ENCODE measurements at places on chromosomes 3 and 15.

- DNase-seq = no peak
Observed at GRCh38 chr3:184727357-184728009, 15.6 kb upstream of the MAGEF1 start.

DNA sequence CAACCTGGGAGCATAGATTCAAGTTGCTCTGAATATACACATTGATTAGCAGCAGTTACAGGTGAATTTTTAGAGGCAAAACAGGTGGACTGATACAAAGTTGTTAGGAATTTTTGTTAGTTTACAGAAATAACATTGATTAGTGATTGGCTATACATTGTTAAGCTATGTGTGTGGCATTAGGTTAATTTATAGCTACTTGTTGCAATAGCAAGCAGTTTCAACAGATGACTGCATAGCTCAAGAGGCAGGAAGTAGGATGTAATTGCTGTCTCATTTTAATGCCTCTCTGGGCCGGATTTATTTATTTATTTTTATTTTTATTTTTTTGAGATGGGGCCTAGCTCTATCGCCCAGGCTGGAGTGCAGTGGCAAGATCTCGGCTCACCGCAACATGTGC lies 99.7 kb downstream of the TCF12 start:
- DNase-seq = no peak

GRCh38 chr3:5153074-5153473 lies 31.0 kb downstream of the ARL8B start:
- DNase-seq = no peak

- DNase-seq = no peak
Observed at GRCh38 chr3:27141668-27142067, 227.5 kb downstream of the NEK10 start.

DNA sequence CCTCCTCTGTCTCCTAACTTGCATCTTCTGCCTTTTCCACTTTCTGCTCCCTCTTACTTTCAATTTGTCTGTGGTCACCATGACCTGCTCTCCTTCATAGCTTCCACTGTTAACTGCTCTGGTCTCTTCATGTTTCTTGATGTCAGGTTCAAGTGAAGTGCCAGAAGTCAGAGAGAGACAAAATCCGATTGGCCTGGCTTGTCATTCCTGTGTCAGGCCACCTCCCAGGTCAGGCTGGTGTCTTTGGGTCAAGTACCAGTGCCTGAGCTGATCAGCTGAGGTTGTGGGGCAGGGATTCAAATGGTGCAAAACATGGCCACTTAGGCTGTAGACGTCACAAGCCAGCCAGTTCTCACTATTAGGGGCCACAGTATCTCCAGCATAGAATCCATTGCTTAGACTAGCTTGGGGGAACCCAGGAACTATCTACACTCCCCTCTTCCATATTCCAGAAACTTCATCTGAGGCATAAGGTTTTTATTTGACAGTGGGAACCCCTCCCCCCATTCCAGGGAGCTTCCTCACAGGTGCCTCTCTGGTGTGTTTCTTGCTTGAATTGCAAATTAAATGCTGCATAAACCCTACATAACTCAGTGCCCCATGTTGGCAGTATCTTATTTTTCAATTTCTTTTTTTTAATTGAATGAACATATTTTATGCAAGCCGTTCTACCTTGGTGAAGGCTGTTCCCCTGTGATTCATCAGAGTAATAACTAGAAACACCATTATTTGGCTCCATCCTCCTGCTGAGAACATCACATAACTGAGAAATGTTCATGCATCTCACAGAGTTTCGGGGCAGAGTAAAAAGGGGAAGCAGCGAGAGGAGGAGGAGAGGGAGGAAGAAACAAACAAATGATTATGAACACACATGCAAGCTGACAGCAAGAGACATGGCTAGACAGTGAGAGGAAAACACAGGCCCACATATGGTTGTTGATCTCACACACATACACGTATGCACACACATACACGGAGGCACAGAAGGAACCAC lies 175.8 kb downstream of the TLE3 start:
- no peak for DNase-seq

- peak; percentile 5 for DNase-seq
Observed at GRCh38 chr3:101725194-101725889, 928 bp downstream of the CEP97 start.

DNA sequence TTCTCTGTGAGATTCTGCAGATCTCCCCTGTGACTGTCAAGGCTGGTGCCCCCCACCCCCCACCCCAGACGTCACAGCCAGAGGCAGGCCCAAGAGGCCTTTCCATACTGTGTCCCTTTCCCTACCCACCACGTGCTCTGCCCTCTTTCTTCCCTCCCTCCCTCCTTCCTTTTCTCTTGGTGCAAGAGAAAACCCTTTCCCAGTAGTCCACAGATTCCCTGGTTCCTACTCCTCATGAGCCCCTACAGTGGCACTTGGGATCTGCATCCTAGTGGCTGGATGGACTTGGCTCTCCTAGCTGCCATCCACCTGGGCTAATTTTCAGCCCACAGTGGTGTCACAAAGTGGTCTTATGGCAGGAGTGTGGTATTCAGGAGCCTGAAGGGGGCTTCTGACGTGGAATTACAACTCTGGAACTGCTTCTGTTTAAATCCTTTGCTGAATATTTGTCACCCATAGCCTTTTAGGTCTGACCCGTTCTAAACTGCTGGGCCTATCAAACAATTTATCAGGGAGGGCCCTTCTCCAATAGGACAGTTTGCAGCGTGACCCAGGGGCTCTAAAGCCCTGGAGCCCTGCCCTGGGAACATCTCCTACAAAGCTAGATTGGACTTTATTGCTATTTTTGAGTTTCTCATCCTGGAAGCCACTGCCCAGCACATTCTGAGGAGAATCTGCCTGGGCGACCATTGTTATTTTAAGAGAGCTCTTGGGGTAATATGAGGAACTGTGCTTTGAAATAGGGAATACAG lies 35.3 kb downstream of the KLF13 start:
- no peak for DNase-seq

GRCh38 chr15:67512140-67512539 lies 8.8 kb upstream of the C15orf61 start:
- no peak for DNase-seq

DNA sequence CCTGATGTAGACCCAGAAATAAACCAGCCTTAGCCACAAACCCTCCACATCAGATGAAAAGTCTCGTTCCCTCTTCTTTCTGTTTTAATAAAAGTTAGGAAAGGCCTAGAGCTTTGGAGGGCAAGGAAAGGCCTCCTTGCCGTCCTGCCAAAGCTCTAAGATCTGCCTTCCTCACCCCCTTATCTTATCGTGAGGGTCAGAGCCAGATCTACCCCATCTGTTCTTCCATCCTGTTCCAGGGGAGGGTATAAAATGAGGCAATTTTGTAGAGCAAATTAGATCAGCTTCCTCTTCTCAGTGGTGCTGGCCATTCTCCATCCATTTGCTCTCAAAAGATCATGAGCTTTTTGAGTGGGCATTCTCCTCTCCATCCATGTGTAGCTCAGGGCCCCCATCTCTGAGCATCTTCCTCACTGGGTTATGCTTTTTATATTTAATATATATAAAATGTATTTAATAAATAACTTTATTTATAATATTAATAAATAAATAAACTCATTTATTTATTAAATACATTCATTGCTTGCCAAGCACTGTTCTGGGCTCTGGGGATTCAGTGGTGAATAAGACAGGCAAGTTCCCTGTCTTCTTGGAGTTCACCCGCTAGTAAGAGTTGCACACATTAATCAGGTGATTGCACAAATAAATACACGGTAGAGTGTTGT lies 2.0 kb upstream of the SLC24A1 start:
- no peak for DNase-seq

Data from stimulated activated CD4-positive, alpha-beta T cell treated with anti-CD3 and anti-CD28 coated beads, Interleukin-1b, Interleukin-23, amount 100 ng/mL, for 1 hour (primary cell).